ENCODE measurements at places on chromosomes 4 and X. TPM values are rescaled to one million over a fixed set of nuclear protein-coding genes. Genes with fewer than 3 reads are reported as not detected.

MCF2 gene
- not detected for total RNA-seq

HCCS gene
- total RNA-seq: 58.9 TPM

CLCN4 gene
- total RNA-seq: 3.2 TPM

CLIC2 gene
- total RNA-seq: 0.15 TPM

KLHL34 gene
- total RNA-seq: not detected
